Left forelimb (tissue), 1 donor: ENCODE measurements at places on chromosomes 6 and 20.

DNA sequence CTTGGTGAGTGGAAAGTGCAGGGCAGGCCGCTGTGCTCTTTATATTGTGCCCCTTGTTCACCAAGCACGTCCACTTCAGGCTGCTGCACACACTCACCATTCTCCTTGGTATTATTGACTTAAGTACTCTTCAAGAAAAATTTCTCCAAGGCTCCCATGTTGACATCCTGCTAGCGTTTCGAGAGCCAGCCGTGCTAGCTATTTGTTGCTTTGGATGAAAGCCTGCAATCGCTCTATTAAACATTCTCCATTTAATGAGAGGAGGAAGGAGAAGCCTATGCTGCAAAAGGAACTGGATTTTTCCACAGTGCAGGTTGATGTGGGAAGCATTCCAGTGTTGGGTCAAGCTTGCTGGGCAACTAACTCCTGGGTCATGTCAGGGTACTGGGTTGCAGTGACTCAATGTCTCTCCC lies 113.5 kb downstream of the CD83 start:
- DNase-seq, result no peak

DNA sequence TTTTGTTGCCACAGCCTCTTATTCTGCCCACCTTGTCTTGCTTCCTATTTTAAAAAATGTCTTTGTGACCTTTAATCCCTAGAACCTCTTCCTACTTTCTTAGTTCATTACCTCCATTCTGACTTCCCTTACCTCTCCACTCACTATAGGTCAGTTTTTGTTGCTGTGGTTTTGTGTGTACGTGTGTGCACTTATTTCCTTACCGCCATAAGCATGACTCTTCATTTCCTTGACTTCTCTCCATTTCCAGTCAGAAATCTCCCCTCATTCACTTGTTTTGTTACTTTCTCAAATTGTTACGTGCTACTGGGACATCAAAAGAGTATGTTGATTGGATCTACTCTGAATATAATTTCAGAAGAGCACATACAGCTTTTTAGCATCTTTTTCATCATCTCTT lies 26.6 kb downstream of the SF3B5 start:
- DNase-seq, result no peak

DNA sequence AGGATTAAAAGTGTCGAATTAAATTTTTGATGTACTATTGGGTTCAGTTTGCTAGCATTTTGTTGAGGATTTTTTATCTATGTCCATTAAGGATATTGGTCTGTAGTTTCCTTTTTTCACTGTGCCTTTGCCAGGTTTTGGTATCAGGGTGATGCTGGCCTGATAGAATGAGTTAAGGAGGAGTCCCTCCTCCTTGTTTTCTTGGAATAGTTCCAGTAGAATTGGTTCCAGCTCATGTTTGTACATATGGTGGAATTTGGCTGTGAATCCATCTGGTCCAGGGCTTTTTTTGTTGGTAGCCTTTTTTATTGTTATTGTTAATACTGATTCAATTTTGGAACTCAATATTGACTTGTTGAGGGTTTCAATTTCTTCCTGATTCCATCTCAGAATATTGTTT lies 141.8 kb downstream of the SIM1 start:
- no peak for DNase-seq

- DNase-seq, result no peak
These were observed 251.1 kb downstream of the FOXC1 start for GRCh38 chr6:1860756-1861348.

- no peak for DNase-seq
These were observed 53.8 kb downstream of the PHF3 start for GRCh38 chr6:63689421-63689820.

- DNase-seq, result no peak
These were observed 10.5 kb upstream of the OGFRL1 start for GRCh38 chr6:71277926-71278600.

DNA sequence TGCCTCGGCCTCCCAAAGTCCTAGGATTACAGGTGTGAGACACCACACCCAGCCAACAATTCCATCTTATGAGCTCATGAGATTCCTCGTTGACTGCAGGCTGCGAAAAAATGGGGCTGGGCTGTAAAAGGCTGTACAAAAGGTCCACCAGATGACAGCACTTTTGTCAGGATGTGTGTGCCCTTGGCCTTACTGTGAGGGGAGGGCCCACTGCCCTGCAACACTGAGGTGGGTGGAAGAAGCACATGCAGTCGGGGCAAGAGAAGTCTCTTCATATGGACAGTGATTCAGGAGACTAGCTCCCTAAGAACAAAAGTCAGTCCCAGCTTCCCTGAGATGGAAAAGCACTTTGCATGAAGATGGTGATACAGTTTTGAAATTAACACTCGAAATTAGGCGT lies 50.5 kb downstream of the KCTD20 start:
- no peak for DNase-seq

DNA sequence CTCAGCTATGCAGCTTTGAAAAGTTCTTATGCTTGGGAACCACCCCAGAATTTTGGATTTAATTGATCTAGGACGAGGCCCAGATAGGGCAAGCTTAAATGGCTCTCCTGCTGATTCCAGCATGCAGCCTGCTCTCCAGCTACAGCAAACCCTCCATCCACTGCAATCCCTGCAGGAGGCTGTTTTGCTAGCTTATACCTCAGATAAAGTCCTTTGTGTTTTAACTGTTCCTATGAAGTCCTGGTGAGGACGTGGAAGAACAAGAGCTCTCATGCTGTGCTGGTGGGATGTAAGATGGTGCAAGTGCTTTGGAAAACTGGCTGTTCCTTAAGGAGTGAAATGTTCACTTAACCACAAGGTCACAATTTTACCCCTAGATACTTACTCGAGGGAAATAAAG lies 25.5 kb upstream of the NXT1 start:
- DNase-seq, result no peak

DNA sequence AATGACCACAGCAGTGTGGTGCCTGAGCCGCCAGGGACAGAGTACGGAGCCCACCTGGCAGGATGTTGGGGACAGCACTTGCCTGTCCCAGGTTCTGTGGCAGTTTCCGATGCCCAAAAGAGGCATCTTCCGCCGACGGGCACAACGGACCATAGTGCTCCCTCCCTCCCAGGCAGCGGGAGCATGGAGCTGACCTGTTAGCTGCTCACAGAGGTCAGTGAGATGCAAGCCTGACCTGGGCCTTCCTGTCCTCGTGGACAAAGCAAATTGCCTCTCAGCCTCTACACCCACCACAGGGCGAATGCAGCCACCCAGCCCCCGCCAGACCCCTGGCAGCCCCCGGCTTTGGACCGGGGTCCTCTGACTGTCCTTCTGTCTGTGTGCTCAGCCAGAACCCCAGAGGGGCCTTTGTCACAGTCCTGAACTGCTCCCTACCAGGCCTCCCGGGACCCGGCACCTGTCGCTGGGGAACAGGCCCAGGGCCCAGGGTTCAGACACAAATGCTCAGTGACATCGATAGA lies 16.2 kb upstream of the FRMD1 start:
- no peak for DNase-seq

GRCh38 chr6:149273318-149273717 lies 44.2 kb upstream of the TAB2 start:
- DNase-seq, result no peak

DNA sequence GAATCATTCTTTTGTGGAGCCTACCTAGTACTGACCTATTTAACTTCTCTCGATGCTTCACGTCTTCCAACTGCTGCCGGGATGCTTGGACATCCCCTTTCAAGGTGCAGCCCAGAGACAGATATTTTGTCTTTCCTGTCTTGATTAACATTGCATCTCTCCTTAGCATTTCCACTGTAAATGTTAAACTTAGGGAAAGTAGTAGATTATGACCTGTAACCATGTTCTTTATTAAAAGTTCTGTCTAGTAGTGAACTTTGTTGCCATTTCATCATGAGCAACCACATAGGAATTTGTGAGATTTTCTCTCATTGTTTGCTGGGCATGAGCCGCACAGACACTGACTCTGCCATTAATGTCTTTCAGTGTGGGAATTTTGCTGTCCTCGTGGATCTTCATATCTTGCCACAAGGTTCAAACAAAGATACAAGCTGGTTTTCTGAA lies 117.9 kb downstream of the JAG1 start:
- DNase-seq, result no peak

DNA sequence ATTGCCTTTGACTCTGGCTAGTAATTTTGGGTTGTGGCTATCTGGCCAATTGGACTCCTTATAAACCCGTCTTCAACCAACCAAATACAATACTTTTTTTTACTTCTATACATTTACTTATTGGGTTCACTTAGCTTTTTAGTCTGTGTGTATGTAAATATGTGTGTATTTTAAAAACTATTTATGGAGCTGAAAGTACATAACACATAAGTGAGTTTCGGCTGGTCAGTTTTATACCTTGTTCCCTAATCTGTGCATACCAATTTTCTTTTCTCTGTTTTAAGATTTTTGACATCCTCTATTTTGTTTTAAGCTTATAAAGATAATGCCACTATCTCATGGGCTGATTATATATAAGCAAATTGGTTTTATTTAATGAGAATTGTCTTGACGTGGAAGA lies 129.5 kb downstream of the LRRC1 start:
- DNase-seq, result no peak

GRCh38 chr6:109783250-109783986 lies 92.3 kb downstream of the FIG4 start:
- no peak for DNase-seq

- DNase-seq, result no peak
These were observed 7.8 kb downstream of the CCNC start for GRCh38 chr6:99560668-99561067.

DNA sequence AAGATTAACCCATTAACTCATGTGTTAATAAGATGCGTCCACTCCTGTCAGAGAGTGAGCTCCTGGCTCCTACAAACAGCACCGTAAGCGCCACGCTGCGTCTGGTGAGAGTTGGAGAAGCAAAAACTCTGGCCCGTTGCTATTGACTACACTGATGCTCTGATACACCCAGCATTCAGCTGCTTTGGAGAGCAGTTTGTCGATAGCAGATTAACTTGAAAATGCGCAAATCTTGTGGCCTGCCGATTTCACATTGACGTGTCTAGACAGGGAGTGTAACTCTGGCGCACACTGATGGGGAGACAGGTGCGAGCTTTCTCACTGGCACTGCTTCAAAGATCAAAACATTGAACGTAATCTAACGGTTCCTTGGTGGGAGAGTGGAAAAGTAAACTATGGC lies 151.7 kb upstream of the RPS6KA2 start:
- peak; percentile 20 for DNase-seq

DNA sequence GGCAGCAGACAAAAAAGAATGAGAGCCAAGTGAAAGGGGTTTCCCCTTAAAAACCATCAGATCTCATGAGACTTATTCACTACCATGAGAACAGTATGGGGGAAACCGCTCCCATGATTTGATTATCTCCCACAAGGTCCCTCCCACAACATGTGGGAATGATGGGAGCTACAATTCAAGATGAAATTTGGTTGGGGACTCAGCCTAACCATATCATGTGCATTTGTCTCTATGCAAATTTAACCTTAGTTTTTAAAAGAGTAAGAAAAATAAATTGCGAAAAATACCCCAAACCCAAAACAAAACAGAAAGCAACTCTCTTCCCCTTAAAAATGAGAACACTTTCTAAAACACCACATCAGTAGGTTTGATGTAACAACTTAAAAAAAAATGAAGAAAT lies 22.6 kb upstream of the GPR6 start:
- DNase-seq, result no peak

DNA sequence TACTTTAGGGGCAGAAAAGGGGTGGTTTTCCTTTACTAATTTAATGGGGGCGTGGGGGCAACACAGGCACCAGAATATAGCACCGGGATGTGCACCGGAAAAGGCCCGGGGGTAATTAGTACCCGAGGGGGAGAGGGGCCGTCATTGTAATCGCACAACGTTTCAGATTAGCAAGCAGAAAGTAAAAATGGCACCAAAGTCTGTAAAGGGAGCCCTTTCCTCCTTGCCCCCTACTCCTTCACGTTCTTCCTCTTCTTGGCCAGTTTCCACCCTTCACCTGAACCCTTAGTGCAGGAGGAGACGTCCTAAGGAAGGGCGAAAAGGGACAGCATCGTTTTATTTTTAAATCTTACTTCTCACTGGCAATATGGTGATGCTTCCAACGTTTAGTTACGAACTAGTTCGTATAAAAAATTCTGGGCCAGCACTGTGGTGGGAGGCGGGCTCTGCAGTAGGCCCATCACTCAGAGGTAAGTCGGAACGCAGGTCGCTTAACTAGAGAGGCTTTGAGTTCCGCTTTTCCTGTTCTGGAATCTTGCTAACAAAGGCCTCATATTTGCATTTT lies 742 bp upstream of the CEP85L start:
- DNase-seq, result no peak

GRCh38 chr20:46588532-46589511 lies 38.4 kb upstream of the OCSTAMP start:
- no peak for DNase-seq

DNA sequence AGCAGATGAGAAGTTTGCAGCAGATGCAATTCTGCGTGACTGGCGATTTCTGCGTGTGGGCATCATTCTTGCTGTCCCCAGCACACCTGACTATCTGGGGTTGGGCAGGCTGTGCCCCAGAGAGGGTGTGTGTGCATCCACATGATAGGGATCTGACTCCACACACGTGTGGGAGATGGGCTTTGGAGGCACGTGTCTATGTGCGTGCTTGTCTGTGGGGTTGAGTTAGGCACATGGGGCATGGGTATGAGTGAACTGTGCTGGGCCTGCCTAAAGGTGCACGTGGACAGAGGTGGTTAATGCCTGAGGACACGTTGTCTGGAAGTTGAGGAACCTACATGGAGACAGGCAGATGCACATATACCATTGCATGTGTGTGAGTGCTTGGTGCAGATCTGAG lies 50.3 kb downstream of the CD40 start:
- DNase-seq, result no peak

DNA sequence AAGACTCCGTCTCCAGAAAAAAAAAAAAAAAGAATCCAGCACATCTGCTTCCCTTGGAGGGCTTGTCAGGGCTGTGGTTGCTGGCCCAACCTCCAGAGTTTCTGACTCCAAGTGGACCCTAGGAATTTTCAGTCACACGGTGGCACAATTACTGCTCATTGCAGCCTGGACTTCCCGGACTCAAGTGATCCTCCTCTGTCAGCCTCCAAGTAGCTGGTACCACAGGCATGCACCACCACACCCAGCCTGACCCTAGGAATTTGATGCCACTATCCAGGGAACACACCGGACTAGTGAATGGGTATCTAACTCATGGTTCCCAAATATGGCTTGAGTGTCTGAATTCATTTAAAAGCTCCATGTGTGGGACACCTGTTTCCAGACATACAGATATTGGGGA lies 9.8 kb upstream of the MAPRE1 start:
- DNase-seq, result no peak

- no peak for DNase-seq
These were observed 833.0 kb downstream of the EPHA7 start for GRCh38 chr6:92586236-92586977.

DNA sequence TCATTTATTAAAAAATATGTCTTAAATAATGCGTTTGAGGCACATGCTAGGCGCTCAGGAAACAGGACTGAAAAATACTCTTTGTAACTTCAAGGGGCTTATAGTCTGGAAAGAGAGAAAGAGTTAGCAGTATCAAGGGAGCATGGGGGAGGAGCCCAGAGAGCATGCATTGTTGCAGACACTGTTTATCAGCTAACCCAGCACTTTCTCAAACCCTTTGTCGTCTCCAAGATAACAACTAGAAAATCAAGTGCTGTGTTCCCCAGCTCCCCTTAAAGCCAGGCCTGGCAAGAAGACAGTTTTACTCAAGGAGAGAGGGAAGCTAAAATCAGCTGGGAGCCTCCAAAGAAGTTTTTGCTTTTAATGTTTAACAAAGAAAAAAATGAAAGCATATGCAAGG lies 98.4 kb downstream of the PERP start:
- DNase-seq, result no peak

GRCh38 chr20:50652702-50653294 lies 38.5 kb downstream of the RIPOR3 start:
- no peak for DNase-seq

GRCh38 chr6:24899997-24900325 lies 35.8 kb downstream of the RIPOR2 start:
- DNase-seq, result no peak
